Ecto neural progenitor cell (in vitro differentiated cells): ENCODE measurements at places on chromosomes 4 and X.

DNA sequence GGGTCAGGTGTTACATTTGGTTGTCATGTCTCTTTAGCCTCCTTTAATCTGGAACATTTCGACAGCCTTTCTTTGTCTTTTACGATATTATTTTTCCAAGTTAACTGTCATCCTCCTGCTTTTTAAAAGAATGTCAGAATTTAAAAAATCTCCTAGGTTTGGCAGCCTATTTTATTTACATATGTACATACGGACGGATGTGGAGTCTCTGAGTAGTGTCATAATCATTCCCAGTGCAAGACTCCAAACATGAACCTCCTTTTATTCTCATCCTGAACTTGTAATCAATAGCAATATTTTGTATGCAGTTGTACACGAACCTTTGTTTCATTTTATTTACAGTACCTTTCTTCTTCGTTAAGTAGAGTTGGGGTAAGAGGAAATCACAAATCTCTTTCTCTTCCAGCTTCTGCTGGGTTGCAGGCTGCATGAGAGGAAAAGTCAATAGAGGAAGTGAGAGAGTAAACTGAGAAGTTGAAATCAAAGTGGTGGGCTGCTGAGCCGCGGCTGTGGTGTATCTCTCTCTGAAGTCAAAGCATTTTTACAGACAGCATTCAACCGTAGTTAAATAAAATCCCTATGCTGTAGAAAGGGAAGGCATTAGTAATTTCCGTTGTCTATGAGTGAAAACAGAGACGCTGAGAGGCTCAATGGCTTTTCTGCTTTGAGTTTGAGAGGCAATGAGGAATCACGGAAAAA, 53.9 kb upstream of the RPS6KA3 start:
- DNase-seq, result no peak

DNA sequence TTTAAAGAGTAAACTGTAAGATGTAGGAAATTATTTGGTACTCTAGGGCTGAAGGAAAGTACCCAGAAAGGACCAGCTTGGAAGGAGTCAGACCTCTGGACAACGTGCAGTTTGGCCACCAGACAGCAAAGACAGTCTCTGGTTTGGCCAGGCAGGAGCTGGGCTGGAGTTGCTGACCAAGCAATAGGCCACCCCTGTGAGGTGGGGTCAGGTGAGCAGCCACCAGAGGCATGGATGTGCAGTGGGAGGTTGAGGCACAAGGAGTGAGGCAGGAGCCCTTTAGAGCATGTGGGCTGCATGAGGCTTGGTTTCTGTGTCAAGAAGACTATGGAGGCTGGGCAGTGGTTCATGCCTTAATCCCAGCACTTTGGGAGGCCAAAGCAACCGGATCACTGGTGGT, 17.7 kb upstream of the MRFAP1 start:
- DNase-seq, result no peak

DNA sequence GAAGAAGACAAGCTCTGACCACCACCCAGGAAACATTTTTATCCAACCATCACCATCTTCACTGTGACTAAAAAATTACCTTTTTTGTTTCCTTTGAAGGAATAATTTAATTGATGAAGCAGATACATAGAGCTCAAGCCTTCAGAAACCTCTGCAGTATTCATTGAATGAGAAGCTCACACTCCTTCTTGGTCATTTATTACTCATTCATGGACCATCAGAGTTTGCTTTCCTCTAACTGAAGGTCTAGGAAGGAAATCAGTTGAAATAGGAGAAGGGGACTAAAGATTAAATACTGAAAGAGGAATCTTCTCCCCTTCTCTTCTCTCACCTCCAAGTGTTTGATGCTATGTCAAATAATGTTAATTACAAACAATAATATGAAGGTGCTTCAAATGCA, 290.6 kb upstream of the KLF3 start:
- no peak for DNase-seq

DNA sequence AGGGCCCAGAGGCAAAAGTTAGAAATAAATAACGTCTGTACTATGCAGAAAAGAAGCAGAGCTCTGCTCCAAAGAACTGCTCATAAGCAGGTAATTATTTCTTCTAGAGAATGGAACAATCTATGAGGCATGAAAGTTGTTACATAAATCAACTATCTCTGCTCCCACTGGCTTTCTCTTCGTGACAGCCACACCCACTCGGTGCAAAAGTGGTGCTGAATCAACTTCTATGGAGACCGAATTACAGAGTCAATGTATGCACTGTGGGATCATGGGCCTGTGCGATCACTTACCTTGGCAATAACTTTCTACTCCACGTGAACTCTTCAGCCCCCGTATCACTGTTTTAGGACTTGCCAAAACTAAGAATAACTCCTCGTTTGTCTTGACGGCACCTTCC, 99.4 kb upstream of the ATXN3L start:
- DNase-seq, result no peak

GRCh38 chr4:175882891-175883290, 70.8 kb upstream of the GPM6A start:
- no peak for DNase-seq

DNA sequence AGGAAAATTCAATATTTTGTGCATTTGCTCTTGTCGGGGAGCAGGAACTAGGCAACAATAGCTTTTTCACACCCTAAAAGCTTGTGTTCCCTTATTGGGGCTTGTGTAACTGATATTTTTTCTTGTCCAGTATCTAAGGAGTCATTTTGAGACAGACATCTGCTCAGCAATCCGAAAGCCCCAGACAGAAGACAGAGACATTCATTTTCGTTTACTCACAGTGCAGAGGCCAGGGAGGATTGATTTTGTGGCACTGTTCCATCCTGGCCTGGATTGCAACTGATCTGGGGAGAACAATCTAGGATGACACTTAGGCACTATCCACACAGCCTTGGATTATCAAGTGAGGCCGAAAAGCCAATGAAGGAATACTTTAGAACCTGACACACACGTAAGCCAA, 27.4 kb upstream of the PLAC1 start:
- DNase-seq, result no peak

- DNase-seq, result no peak
These were observed 100.9 kb upstream of the RADX start for GRCh38 chrX:106510713-106511403.

- DNase-seq, result no peak
These were observed 58.4 kb downstream of the SYNPO2 start for GRCh38 chr4:118947095-118947494.

DNA sequence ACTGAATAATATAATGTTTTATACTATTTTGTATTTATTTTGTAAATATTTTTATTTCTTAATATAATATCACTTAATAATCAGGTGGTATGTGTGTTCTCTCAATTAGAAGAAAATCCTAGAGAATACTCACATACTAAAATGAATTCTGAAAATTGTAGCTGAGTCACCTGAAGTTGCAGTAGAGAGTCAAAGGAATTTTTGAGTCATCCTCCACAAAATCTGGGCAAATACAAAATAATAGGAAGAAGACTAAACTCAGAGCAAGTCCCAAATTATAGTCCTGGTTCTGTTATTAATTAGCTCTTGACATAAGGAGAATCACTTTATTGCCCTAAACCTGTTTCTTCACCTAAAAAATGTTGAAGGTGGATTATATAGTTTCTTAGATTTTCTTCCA, 57.8 kb downstream of the SPATA4 start:
- no peak for DNase-seq

GRCh38 chr4:131638781-131639180, 1510.3 kb upstream of the PCDH10 start:
- no peak for DNase-seq

- no peak for DNase-seq
These were observed 26.9 kb upstream of the PASD1 start for GRCh38 chrX:151536571-151536970.
